ENCODE measurements at places on chromosomes 2 and 18. TPM values are rescaled to one million over a fixed set of nuclear protein-coding genes. Genes with fewer than 3 reads are reported as not detected.

DNA sequence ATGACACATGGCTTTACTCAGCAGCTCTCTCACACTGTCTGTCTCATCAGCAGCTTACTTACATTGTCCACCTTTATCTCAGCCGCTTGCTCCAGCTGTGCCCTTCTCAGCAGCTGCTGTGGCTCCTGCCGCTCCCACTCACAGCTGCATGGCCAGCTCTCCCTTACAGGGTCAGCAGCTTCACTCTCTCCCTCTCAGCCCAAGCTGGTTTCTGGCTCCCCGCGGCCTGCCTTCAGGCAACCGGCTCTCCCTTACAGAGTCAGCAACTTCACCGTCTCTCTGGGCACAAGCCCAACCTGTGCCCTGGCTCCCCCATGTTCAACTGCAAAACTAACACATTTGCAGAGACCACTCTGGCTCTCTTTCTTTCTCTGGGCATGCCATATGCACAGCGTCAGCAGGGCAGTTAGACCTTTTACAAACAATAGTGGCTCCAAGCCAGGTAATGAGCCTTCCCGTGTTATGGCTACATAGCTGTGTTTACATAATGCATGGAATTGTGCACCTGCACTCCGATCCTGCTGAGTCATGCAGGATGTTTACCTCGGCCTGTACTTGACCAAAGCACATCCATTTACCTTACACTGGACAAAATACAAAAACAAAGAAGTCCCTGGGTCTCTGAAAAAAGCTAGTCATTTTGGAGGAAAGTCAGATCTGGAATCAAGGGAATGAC lies 167.3 kb downstream of the DOK6 start:
- no peak for DNase-seq

GRCh38 chr18:42048158-42048557 lies 93.1 kb downstream of the PIK3C3 start:
- peak; percentile 83 for DNase-seq

DNA sequence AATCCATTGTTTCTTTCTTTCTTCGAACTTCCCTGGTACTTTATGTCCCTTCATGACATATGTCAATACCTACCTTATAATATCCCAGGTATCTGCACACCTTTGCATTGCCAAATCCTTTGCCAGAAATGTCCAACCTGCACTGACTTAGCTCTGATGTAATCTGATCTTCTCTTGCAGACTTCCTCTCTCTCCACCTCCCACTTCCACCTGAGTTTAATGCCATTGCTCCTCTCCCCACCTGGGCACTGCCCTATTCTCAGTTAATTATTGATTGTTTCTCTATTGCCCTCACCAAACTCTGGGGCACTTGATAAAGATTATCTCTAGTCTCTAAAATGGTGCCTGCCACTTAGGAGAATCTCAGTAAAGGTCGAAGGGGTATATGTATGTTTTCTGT lies 23.0 kb downstream of the ARHGAP15 start:
- DNase-seq, result no peak

The EVA1A gene
- 21.4 TPM for total RNA-seq

The ZEB2 gene
- total RNA-seq, result 52.9 TPM

DNA sequence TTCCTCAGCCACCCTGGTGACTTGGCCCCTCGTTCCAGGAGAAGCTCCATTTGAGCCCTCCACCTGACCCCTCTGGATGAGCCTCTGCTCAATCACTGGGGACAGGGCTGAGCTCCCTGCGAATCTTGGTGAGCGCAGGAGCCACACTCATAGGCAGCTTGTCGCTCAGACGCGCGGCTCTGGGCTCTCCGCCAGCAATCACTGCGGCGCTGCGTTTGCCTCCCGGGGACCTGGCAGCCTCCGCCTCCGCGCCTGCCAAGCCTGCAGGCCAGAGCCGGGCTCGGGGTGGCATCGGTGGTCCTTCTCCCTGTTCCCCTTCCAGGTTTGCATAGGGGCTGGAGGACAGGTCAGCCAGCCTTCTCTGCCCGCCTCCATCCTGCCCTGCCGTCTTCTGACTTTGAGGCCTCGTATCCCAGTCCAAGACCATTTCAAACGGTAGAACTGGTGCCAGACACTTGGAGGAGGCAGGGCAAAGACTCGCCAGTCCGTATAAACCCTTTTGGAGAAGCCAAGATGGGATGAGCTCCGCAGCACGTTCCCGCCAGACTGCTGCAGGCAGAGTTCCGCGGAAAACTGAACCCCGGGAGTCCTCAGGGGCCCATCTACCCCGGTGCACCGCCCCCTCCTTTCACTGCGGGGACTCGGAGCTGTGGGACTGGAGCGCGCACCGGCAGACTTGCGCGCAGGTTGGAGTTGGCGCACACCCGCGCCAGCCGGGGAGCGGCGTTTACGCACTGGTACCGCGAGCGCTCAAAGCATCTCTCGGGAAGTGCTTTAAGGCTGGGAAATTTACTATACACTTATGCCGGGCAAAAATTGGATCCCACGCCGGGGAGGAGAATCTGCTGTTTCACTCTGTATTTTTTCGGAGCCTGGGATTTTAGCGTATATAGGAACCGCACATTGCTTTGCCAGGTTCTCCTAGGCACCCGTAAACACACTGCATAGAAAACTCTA lies 1.1 kb upstream of the TACR1 start:
- no peak for DNase-seq

The SP140 gene
- total RNA-seq, result 0.34 TPM

DNA sequence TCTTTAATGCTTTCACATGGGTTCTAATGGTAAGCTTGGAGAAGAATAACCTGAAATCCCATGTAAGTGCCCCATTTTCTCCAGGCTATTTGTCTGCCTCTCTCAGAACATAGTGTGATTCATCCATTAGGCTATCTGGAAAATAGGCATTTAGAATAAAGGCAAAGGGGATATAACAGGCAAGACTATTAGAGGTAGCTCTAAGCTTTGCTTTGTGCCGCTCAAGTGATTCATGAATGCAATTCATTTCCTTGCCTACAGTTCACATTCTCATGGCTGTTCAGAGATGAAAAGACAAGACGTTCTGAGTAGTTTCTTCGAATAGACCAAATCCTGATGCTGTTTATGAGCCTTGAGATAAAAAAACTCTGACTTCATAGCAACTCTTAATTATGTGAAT lies 101.7 kb downstream of the ANKRD44 start:
- no peak for DNase-seq

GRCh38 chr2:190465060-190465459 lies 56.9 kb downstream of the MFSD6 start:
- no peak for DNase-seq

The ACTG2 gene
- total RNA-seq, result 2.3 TPM

GRCh38 chr2:219251656-219252055 lies 1.4 kb upstream of the TUBA4B start:
- peak; percentile 98 for DNase-seq

DNA sequence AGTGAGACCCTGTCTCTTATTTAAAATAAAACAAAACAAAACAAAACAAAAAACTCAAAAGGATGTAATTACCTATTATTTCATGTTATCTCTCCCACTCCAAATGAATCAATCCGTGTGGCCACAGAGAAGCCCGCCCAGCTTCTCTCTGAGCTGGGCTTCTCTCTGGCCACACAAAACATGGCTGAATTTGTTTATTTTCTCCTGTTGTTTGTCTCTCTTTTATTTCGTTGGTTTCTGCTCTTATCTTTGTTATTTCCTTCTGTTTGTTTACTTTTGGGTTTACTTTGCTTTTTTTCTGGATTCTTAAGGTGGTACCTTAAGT lies 1.5 kb upstream of the TRABD2A start:
- no peak for DNase-seq

The RIT2 gene
- total RNA-seq, result not detected

- DNase-seq, result no peak
Measured at GRCh38 chr2:156398176-156398575, 38.0 kb upstream of the GPD2 start.
